DMS79 treated with DMSO at 0.1 percent for 48 hours (cell line): ENCODE measurements at places on chromosomes 1 and 21.

DNA sequence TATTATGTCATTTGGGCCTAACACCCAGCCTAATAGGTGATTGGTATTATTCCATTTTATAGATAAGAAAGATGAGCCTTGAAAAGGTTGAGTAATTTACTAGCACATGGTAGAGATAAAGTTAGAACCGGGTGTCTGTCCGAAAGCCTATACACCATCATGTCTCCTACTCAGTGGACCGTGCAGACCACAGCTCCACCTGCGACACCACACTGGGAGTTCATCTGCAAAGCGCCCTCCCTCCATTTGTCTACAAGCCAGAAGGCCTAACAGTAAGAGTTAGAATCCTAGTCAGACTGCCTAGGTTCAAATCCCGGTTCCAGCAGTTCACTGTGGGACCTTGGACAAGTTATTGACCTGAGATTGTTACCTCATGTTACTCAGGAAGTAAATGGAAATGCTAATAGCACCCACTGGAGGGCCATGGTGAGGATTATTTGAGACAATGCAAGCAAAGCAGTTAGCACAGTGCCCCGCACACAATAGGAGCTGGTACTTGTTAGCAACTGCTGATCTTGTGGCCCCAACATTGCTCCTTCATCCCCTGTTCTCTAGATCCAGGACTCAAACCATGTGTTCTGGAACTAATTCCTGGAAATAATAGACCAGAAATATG lies 20.5 kb downstream of the ARMH1 start:
- no peak for DNase-seq

- no peak for DNase-seq
Measured at GRCh38 chr1:23864801-23865542, 3.1 kb downstream of the FUCA1 start.

DNA sequence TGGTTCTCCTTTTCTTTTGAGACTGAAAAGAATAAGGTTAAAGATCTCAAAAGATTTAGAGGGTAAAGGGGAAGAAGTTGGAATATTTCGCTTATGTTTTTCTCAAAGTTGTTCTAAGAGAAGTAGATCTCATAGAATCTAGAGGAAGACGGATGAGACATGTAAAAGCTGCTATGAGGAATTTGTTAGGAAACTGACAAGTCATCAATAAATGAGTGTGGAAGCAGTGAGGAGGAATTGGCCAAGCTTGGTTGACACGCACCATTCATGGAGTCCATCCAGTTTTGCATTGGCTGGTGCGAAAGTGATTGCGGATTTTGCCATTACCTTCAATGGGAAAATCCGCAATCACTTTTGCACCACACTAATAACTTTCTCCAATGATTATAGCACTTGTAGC lies 20.0 kb downstream of the SLAMF6 start:
- DNase-seq, result no peak

- DNase-seq, result no peak
Measured at GRCh38 chr1:75985827-75986226, 53.6 kb upstream of the ASB17 start.

- peak; percentile 95 for DNase-seq
Measured at GRCh38 chr1:208233546-208233945, 10.6 kb downstream of the PLXNA2 start.

GRCh38 chr21:37257511-37257966 lies 9.6 kb downstream of the VPS26C start:
- DNase-seq, result peak; percentile 63
